Psoas muscle (tissue), 8 donors: ENCODE measurements at places on chromosomes 2 and 18. TPM values are rescaled to one million over a fixed set of nuclear protein-coding genes. Genes with fewer than 3 reads are reported as not detected.

GRCh38 chr2:28389399-28390240 is 3.0 kb upstream of the FOSL2 start:
- H3K4me3 ChIP-seq: peak overlapping the region; percentile 100
- peaks cover 9% of the 10 kb centered on the region for H3K4me1 ChIP-seq
- H3K27ac ChIP-seq: peak overlapping the region; percentile 100
- no peaks in the 10 kb centered on the region for H3K36me3 ChIP-seq
- no peaks in the 10 kb centered on the region for H3K27me3 ChIP-seq

- no peak overlapping the region for H3K27ac ChIP-seq
- peaks cover 2% of the 10 kb centered on the region for H3K36me3 ChIP-seq
- no peak overlapping the region for H3K4me3 ChIP-seq
Measured at GRCh38 chr2:74387346-74387745, 7.2 kb upstream of the DCTN1 start.

GRCh38 chr2:45241061-45241561 is 231.9 kb upstream of the SIX2 start:
- DNase-seq: no peak
- no peak overlapping the region for H3K4me3 ChIP-seq
- no peaks in the 10 kb centered on the region for H3K36me3 ChIP-seq
- peak overlapping the region; percentile 84 for H3K27ac ChIP-seq

- DNase-seq: no peak
- H3K27me3 ChIP-seq: no peaks in the 10 kb centered on the region
- no peak overlapping the region for H3K27ac ChIP-seq
- H3K4me1 ChIP-seq: no peaks in the 10 kb centered on the region
- H3K4me3 ChIP-seq: no peak overlapping the region
Measured at GRCh38 chr18:28015671-28016070, 161.3 kb downstream of the CDH2 start.

GRCh38 chr2:224260372-224261020 is 141.4 kb downstream of the FAM124B start:
- no peaks in the 10 kb centered on the region for H3K27me3 ChIP-seq
- no peak overlapping the region for H3K27ac ChIP-seq
- no peaks in the 10 kb centered on the region for H3K36me3 ChIP-seq
- DNase-seq: no peak
- H3K4me3 ChIP-seq: no peak overlapping the region
- H3K4me1 ChIP-seq: no peaks in the 10 kb centered on the region

- no peaks in the 10 kb centered on the region for H3K36me3 ChIP-seq
- peak overlapping the region; percentile 99 for H3K27ac ChIP-seq
- H3K4me3 ChIP-seq: peak overlapping the region; percentile 85
- peak; percentile 90 for DNase-seq
- peaks cover 58% of the 10 kb centered on the region for H3K4me1 ChIP-seq
Measured at GRCh38 chr18:3248062-3248657, 559 bp downstream of the MYL12A start.

DNA sequence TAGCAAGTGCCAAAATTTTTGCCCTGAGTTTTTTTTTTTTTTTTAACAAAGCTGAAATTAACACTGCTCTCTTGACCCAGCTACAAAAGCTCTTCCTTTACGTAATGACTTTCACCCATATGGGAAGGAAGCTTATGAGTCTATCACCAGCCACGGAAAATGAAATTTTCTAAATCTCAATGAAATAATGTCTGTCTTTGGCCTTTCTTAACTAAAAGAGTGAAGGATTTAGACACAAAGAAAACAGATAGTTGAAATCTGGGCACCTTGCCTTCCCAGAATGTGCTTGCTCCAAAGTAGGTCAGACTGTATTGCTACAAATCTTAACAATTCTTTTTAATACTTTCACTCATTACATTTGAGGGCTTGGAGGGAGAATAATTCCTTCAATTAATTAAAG is 180.8 kb upstream of the MGAT5 start:
- H3K4me3 ChIP-seq: no peak overlapping the region
- no peak for DNase-seq
- H3K27me3 ChIP-seq: no peaks in the 10 kb centered on the region

Gene SCLY
- 10.1 TPM for total RNA-seq

Gene KCNIP3
- 1.2 TPM for total RNA-seq

Gene ABCB6
- total RNA-seq: 54.8 TPM
